ENCODE measurements at places on chromosomes 3 and 15. TPM values are rescaled to one million over a fixed set of nuclear protein-coding genes. Genes with fewer than 3 reads are reported as not detected.

Gene HYAL2
- total RNA-seq: 25.2 TPM

Gene CCDC39
- total RNA-seq: not detected

Gene KCNAB1
- not detected for total RNA-seq

- no peak for DNase-seq
Observed at GRCh38 chr3:58604031-58604430, 26.8 kb upstream of the FAM107A start.

GRCh38 chr3:89155811-89156210, 48.4 kb downstream of the EPHA3 start:
- no peak for DNase-seq

DNA sequence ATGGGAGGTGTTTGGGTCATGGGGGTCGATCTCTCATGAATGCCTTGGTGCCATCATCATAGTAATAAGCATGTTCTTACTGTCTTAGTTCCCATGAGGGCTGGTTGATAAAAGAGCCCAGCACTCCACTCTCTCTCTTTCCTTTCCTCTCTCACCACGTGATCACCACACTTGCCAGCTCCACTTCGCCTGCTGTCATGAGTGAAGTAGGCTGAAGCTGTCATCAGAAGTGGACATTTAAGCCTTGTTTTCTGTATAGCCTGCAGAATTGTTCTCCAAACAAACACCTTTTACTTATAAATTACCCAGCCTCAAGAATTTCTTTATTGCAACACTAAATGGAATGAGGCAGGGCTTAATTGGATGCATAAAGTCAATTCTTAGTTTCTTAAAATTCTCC, 6.1 kb downstream of the OR5H1 start:
- no peak for DNase-seq

Data from stomach (tissue), 19 donors.